ENCODE measurements at places on chromosomes 3 and 15. TPM values are rescaled to one million over a fixed set of nuclear protein-coding genes. Genes with fewer than 3 reads are reported as not detected.
A peak's percentile ranks its signal among the peaks of the same experiment; 100 is the strongest.

GRCh38 chr3:171018156-171018935, 8.2 kb downstream of the SLC2A2 start:
- no peak for DNase-seq

DNA sequence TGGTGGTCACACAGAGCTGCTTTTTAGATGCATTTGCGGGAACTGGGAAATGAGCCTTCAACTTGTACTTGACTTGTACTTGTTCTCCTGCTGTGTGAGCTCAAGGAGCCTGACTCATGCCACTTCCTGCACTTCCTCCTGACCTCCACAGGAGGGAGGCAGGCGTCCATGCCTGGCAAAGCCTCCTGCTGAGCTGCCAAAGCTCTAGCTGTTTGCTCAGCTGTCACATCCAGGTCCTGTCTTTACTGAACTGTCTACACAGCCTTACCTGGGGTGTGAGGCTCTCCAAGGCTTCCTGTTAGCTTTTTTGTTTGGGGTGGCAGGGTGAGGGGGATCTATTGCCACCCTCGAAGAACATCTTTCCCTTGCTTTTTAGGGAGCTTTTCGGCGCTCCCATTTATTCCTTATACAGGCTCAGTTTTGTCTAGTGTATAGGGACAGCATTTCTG, 6.4 kb downstream of the THPO start:
- no peak for DNase-seq

DNA sequence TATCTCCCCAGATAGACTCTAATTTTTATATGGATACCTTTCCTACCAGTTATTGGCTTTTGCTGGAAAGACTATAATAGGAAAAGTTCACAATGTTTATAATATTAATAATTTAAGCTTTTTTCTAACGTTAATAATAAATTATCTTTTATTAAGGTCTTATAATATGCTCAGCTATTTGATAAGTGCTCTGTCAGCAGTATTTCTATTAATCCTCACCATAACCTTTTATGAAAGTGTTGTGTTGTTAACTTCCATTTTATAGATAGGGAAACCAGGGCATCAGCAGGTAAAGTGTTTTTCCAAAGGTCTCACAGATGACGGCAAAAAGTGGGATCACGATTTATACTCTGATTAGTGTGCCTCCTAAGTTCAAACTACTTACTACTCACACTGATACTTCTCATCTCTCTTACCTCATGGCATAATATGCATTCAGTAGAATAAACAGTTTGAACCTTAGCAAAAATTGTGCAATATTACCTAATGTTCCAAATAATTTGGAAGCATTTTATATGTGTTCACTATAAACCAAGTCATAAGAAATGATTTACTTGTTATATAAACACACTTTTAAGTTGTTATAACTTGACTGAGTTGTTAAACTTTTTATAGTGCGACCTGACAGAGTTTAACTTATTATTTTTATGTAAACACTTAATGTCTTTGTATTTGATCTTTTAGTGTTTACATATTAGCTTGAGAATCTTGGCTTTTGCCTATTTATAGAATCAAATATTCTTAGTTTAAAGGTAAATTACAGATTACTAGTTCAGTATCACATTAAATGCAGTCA, 274.9 kb upstream of the DCBLD2 start:
- no peak for DNase-seq

- DNase-seq, result no peak
Observed at GRCh38 chr15:28942571-28942970, 56.8 kb downstream of the APBA2 start.

The MINAR1 gene
- 0.36 TPM for total RNA-seq

The CYP1A2 gene
- not detected for total RNA-seq

DNA sequence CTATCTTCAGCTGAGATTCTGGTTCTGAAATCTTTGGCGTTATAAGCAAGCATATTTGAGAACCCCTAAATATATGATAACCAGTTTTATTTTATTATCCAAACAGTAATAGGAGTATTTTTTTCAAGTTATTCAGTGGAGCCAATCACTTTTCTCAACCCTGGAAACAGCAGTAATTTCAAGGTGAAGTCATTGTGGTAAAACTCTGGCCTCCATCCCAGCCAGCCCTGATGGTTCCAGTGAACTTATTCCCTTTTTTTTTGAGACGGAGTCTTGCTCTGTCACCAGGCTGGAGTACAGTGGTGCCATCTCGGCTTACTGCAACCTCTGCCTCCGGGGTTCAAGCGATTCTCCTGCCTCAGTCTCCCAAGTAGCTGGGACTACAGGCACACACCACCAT, 545.4 kb upstream of the IL12A start:
- DNase-seq, result no peak

GRCh38 chr3:162007722-162008121, 511.1 kb downstream of the OTOL1 start:
- DNase-seq, result no peak

The CELF6 gene
- total RNA-seq, result 0.24 TPM

- DNase-seq, result no peak
Observed at GRCh38 chr15:51672155-51672687, 9.1 kb upstream of the SCG3 start.

- no peak for DNase-seq
Observed at GRCh38 chr3:122594025-122594424, 16.6 kb downstream of the PARP15 start.

DNA sequence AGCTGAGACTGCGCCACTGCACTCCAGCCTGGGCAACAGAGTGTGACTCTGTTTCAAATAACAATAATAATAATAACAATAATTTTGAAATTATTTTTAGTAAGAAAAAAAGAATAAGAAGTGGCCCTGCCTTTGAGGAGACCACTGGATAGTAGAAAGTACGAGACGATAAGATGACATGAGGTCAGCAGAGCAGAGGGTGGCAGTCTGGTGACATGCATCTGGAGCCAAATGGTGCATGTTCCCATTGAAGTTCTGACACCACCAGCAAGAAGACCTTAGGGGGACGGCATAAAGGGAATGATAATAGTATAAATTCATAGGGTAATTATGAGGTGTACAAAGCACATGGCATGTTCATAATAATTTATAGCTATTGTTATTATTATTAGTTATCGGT, 542.2 kb upstream of the TBL1XR1 start:
- no peak for DNase-seq

GRCh38 chr3:140427786-140428185, 250.1 kb upstream of the TRIM42 start:
- DNase-seq, result no peak

GRCh38 chr15:101501703-101502373, 12.3 kb upstream of the PCSK6 start:
- DNase-seq, result no peak

DNA sequence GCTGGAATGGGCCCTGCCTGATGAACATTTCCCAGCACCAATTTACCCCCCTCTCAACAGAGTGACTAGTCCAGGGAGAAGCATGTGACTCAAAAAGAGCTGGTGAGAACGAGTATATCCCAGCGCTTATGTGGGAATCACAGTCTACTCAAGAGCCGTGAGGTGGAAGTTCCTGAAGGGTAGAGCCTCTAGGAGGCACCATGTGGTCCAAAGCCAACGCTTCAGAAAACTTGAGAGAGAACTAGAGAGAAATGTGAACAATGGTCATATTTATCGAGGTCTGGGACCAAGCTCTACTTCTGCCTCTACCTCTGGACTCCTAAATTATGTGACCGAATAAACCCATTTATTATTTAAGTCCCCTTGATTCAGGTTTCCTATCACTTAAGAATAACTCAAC, 111.0 kb upstream of the RAP2B start:
- no peak for DNase-seq

DNA sequence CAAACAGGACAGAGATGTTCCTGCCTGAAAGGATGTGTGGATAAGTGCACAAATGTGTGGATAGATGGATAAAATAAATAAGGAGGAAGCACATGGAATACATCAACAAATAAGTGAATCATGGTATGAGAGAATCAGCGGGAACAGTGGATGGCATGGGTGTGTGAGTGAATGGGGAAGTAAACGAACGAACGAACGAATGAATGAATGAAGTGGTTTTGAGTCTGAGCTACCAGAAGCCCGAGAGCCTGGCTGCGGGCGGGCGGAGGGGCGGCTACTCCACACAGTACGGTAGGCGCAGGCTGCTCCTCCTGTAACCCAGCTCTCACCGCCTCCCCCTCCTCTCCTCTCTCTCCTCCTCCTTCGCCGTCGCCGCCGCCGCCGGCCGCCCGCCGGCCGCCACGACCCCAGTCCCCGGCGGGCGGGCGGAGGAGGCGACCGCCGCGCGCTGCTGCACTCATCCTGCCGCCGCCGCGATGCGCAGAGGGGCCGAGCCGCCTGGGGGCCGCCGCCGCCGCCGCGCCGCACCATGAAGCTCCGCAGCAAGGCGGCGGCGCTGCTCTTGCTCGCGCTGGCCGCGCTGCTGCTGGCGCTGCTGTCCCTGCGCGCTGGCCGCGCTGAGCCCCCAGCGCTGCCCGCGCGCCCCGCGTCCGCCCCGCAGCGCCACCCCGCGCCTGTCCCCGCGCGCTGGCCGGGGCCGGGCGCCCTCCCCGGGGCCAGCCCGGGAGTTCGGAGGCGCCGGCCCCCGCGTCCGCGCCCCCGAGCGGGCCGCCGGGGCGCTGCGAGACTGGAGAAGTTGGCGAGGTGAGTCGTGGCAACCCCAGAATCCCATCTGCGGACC, at the start of gene GXYLT2:
Gene GXYLT2, plus strand, starts transcription at position 342 of the 841 bp plus-strand sequence. Its CDS starts 188 bp downstream, at position 530.
- DNase-seq, result no peak

DNA sequence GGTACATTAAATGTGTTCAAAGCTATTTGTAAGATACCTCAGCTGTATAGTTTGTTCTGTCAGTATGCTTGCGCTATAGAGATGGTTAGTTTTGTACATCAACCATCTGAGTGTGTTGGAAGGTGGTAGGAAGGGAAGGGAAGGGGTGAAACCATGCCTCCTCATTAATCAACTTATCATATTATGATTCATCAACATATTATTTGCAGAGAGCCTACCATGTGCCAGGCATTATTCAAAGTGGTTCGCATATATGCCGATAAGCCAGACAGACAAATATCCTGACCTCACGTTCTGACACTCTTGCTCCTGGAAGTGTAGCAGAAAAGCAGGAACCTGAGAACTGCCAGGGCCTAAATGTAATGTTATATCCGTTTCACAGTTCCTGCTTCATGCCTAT, 248.1 kb upstream of the NR2E3 start:
- DNase-seq, result no peak

DNA sequence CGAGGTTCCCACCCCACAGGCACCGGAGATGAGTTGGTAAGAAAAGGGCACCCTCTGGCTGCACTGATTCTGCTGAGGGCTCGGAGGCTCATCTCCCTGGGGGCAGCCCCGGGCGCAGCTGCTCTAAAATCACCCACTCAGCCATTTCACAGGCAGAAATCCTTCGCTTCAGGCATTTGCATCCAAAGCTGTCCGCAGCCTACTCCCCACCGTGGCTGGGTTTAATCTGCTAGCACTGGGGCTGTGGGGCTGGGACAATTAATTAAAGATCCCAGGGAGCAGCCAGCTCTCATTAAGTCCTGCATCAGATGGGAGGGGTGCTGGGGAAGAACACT, 104.3 kb upstream of the PRR20G start:
- DNase-seq, result no peak

DNA sequence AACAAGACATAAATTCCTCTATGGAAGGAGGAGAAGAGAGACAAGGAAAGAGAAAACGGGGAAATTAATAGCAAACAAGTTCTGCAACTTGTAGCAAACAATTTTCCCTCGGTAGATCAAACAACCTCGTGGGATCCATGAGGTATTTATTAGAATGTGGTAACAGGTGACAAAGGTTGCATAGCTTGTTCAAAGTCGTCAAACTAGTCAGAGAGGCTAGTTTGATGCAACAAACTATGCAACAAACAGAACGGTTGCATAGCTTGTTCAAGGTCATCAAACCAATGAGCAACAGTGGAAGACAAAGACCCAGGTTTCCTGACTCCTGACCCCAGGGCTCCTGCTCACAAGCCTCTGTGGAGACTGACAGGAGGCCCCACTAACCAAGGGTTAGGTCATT, 20.7 kb downstream of the MB21D2 start:
- no peak for DNase-seq

The GATM gene
- 42.5 TPM for total RNA-seq

DNA sequence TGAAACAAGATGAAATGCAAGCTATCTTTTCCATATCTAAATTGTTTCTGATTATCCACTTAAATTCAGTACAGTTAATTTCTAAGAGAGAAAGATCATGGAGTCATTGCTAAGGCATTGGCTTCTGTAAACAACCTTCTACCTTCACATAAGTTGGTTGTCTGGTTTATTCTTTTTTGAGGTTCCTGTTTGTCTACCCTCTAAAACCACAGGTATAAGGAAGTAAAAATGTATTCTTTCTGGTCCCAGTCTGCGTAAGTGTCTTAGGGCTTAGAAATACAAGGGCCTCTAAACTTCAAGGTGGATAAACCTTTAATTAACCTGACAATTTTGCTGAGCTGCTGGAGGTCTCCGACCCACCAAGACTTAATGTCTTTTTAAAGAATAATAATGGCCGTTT, 3.6 kb upstream of the ATOSA start:
- DNase-seq, result peak; percentile 41

DNA sequence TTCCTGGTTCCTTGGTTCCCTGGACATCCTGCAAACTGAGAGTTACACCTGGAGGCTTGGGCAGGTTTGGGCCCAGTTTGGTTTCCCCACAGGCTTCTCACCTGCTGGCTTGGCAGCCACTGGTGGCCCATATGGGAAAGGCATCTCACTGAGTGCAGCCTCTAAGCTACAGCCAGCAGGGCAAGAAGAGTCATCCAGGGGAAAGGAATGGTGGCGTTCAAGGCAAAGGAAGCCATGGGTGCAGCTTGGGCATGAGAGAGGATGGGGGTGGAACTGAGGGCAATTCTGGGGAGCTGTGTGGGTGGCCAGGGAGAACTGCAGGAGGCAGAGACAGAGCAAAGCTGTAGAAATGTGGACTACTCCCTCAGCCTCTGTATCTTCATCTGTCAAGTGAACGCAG, 106.4 kb downstream of the EPHB1 start:
- DNase-seq, result no peak

DNA sequence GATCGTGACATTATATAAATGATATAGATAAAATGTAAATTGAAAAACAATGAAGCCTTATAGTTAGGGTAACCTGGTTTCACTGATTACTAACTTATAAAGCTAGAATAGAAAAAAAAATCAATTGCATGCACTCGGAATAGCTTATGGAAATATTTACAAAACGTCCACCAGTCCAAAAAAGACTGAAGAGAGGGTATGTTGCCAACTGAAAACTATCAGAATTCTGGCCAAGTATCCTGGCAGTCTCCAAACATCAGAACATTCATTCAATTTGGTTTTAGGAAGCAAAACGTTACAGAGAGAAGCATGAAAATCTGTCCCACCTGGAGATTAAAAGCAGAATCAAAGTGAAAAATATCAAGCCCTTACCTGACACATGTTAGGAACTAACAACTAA, 892.4 kb downstream of the ROBO1 start:
- no peak for DNase-seq

- DNase-seq, result no peak
Observed at GRCh38 chr15:85150130-85150480, 168.4 kb downstream of the PDE8A start.

DNA sequence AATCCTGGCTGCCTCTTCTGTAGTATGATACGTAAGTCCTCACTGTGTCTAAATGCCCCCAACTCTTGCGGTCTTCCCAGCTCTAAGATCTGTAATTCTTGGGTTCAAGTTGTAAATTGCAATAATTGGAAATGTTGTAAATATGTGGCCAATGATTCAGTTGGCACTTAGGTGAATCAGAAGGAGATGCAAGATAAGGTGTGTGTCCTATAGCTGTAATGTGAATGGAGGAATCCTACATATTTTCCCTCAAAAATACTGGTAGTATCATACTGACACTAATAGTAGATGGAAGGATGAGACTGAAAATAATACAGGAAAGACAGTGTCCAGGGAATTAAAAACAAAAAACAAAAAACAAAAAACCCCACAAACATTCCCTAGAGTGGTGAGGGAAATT, 3.5 kb upstream of the ST3GAL6 start:
- no peak for DNase-seq

- no peak for DNase-seq
Observed at GRCh38 chr3:100590840-100591147, 18.6 kb upstream of the ADGRG7 start.

Measured in GM12878 (cell line).